ENCODE measurements at places on chromosomes 4 and X. TPM values are rescaled to one million over a fixed set of nuclear protein-coding genes. Genes with fewer than 3 reads are reported as not detected.

CLDN34 gene
- 0.30 TPM for total RNA-seq

CLDN22 gene
- not detected for total RNA-seq

- DNase-seq = no peak
These were observed 810.9 kb upstream of the TENM3 start for GRCh38 chr4:181432335-181432734.

- no peak for DNase-seq
These were observed 3.4 kb downstream of the GALNT7 start for GRCh38 chr4:173171987-173172386.

DNA sequence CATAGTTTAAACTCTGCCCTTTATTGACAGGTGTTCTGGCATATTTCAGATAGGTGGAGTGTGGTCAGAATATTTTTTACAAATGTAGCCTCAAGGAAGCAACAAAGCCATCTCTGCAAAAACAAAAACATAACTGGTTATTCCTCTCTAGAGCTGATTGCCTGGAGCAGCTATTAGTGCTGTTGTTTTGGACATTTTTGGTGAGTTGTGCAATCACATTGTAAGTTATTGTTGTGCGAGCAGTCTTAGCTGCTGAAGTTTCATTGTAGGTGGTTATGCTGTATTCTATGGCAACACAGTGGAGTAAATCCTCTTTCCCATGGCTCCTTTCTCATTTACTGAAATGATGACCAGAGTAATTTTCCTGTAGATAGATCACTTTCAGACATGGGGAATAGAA is 1413.0 kb downstream of the PCDH7 start:
- DNase-seq = no peak

- DNase-seq = no peak
These were observed 9.3 kb upstream of the PDE6B start for GRCh38 chr4:616091-616490.

DNA sequence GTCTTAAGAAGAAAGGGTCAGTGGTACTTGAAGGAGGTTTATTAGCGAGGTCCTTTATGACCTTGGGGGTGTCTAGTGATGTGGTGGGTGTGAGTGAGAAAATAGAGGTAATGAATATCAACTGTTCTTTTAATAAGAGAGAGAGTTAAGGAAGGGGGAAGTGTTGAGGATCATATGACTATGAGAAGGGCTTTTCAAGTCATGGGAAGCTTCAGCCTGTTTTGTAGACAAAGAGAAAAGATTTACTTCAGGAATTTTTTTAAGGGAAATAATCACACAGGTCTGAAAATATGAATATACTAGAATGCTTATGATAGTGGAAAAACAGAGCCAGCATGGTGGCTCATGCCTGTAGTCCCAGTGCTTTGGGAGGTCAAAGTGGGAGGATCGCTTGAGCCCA is 41.3 kb upstream of the MTMR1 start:
- no peak for DNase-seq

- no peak for DNase-seq
These were observed 186.2 kb upstream of the CPXCR1 start for GRCh38 chrX:88560673-88561330.

GRCh38 chr4:4871573-4872313 is 12.3 kb downstream of the MSX1 start:
- no peak for DNase-seq

DNA sequence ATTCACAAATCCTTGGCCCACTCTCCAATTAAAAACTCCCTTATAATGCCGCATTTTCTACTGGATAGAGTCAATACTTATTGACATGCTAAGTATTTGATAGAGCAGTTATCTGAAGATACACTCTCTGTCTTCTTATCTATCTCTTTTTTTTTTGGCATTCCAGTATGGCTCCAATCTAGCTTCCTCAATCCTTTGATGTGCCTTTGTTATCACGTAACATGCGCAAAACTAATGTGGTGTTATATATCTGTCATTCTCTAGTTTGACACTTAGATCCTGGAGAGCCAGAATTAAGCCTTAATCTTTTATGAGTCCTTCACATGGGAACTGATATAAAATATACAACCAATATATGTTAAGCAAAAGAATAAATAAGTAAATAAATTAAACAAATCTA is 54.7 kb downstream of the VSIG4 start:
- no peak for DNase-seq

GRCh38 chr4:8215001-8215427 is 15.9 kb downstream of the SH3TC1 start:
- DNase-seq = no peak

GRCh38 chr4:156971165-156971675 is 379 bp downstream of the PDGFC start:
- DNase-seq = no peak

- DNase-seq = no peak
These were observed 33.7 kb upstream of the CRMP1 start for GRCh38 chr4:5926598-5926997.

GRCh38 chr4:187552781-187553180 is 442.8 kb upstream of the ZFP42 start:
- no peak for DNase-seq

GRCh38 chr4:87967193-87967592 is 8.3 kb upstream of the SPP1 start:
- no peak for DNase-seq

Measured in skin of body (tissue), 3 donors.